ENCODE measurements at places on chromosomes 7 and 10.

GRCh38 chr7:143435266-143435665 is 8.0 kb upstream of the TAS2R60 start:
- no peak for DNase-seq

DNA sequence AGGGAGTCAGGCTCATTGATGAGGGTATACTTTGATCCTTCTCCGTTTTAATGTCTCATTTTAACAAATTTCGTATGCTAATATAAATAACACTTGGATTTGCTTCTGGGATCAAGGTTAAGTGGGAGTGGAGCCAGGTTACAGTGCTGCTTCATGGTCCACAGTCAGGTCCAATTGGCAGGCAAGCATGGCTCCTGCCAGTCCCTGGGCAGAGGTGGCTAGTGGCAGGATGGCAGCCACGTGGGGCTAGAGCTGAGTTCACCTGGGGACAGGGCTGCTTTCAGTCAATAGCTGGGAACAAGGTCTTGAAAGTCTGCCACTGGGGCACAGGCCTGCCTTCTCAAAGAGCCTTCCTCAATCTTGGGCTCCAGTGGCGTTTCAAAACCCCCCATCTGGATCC is 16.0 kb upstream of the VWA2 start:
- no peak for DNase-seq

GRCh38 chr10:118725886-118726500 is 28.8 kb downstream of the CACUL1 start:
- no peak for DNase-seq

DNA sequence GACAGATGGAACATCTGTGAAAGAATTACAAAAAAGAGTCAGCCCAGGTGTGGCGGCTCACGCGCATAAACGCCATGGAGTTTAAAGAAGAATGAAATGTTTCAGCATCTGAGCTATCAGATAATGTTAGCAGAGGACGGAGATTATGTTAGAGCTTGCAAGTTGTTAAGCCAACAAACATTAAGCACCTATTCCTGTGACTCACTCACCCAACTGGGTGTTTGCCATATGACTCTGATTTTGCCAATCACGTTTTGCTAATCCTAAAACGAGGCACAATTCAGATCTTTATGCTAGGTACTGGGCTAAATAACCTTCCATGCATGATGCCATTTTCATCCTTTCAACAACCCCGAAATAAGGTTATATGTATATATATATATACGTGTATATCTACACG is 29.0 kb upstream of the CCNY start:
- no peak for DNase-seq

DNA sequence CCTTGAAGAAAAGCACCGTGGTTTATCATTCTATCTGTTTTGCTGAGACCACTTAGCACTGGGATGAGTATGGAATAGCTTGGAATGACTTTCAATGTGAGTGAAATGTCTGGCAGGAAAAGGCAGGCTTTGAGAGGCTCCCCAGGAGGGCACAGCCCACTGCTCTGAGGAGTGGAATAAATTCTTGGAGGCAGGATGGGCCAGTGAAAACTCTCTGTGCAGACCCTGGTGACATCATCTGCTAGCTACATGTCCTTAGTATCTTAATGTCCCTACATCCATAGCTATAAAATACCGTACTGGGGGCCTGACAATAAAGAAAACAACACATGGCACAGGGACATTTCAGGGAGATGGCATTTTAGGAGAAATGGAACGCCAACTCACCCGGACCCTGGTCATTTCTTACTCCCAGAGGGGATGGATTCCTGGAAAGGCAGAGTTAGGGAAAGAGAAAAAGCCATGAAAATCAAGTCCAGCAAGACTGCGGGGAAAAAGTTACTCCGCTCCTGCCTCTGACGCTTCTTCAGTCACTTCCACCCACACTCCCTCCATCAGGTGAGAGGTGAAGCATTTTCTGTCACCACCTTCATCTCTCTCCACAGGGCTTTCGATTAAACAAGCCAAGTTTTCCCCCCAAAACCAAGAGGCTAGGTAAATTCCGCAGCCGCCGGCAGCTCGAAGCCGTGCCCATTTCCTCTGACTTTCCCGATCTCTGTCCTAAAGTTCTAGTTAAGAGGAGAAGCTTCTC is 991 bp downstream of the ZNF239 start:
- DNase-seq, result no peak

- peak; percentile 95 for DNase-seq
Measured at GRCh38 chr7:2508327-2509215, 11.0 kb upstream of the LFNG start.

- no peak for DNase-seq
Measured at GRCh38 chr7:94351703-94352102, 43.0 kb upstream of the COL1A2 start.

GRCh38 chr7:104838537-104839299 is 175.3 kb upstream of the KMT2E start:
- DNase-seq, result no peak

GRCh38 chr10:45454859-45455258 is 80.8 kb downstream of the ALOX5 start:
- DNase-seq, result no peak

DNA sequence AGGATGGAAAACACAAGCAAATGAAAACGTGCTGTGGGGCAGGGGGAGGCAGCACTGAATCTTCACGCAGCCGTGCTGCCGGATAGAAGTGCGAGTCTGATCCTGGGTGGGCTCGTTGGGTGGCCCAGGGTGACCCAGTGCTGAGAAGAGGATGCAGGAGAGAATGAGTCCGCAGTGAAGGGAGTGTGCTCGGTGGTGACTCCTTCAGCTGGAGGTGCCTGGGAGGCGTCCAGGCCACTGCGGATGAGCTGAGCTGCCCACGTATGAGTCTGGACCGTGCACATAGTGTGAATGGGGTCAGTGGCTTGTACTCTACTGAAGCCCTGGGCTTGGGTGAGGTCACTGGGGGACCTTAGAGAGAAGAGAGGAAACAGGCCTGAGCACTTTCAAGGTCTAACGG is 190.0 kb upstream of the MGMT start:
- DNase-seq, result no peak

- DNase-seq, result no peak
Measured at GRCh38 chr7:107622429-107622828, 38.2 kb upstream of the SLC26A4 start.

DNA sequence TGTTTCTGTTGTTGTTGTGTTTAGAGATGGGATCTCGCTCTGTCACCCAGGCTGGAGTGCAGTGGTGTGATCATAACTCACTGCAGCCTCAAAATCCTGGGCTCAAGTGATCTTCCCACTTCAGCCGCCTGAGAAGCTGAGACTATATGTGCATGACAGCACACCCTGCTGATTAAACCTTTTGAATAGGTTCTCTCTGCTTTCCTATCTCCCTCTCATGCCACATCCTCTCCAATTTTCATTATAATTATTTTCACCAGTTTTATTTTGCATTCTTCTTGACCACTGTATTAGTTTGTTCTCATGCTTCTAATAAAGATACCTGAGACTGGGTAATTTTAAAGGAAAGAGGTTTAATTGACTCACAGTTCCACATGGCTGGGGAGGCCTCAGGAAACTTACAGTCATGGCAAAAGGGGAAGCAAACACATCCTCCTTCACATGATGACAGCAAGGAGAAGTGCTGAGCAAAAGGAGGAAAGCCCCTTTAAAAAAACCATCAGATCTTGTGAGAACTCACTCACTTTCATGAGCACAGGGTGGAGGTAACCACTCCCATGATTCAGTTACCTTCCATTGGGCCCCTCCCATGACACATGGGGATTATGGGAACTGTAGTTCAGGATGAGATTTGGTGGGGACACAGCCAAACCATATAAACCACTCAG is 12.9 kb downstream of the AGK start:
- no peak for DNase-seq

GRCh38 chr7:136229790-136230189 is 252.6 kb upstream of the MTPN start:
- no peak for DNase-seq

DNA sequence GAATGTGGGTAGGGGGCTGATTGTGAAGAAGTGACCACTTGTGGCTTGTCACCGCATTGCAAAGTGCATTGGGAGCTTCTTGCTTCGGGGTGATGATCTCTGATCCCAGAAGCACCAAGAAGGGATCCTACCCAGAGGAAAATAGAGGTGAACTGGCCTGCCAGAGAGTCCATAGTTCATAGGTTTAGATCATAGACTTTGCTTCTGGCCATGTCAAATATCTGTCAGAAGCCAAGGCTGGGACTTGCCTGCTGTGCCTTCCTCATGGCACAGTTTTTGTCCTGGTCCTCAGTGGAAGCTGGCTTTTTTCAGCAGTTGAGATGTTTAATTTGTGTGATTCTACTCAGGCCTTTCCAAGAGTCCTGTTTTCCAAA is 1.1 kb downstream of the ZSWIM8 start:
- no peak for DNase-seq

DNA sequence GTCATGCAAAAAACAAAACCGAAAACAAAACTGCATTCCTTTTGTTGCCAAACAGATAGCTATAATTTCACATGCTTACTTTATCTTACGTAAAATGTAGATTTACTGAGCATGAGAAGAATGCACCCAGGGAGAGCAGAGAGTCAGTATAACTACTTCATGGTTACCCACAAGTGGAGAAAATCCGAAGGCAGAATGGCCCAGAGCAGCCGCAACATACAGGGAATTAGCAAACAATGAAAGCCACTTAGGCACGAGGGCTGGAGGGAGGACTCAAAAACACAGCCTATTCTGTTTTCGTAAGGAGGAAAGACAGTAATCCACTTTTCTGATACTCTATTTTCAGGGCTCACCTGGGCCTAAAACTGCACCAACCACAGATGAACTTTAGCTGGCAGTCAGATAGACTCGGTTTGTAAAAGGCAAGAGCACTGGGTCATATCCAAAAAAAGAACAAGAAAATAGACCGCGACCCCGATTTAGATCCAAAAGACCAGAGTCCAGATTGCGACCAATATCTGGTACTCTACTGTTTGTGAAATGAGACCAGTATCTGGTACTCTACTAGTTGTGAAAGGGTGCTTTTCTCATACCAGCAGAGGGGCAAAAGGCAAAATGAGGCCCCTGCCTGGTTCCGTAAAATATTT is 1.3 kb downstream of the ITPRIP start:
- DNase-seq, result no peak

- DNase-seq, result no peak
Measured at GRCh38 chr10:119323085-119324016, 116.0 kb downstream of the GRK5 start.

DNA sequence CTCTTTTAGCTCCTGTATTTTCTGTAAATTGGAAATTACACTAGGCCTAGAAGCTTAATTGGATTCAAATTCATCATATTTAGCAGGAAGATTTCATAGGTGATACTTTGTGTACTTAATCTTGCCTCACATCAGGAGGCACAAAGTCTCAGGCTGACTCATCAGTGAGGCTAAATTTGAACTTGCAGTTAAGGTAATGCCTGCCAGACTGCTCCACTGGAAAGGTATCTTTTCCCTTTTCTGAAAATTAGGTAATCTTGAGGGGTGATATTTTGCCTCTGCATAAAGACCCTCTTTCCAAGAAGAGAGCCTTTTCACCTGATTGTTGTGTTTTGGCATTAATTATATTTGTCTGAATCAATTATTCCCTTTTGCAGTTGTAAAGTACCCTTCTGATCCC is 14.6 kb downstream of the PPIA start:
- no peak for DNase-seq

GRCh38 chr7:149355390-149356048 is 93.5 kb downstream of the ZNF783 start:
- DNase-seq, result peak; percentile 21

DNA sequence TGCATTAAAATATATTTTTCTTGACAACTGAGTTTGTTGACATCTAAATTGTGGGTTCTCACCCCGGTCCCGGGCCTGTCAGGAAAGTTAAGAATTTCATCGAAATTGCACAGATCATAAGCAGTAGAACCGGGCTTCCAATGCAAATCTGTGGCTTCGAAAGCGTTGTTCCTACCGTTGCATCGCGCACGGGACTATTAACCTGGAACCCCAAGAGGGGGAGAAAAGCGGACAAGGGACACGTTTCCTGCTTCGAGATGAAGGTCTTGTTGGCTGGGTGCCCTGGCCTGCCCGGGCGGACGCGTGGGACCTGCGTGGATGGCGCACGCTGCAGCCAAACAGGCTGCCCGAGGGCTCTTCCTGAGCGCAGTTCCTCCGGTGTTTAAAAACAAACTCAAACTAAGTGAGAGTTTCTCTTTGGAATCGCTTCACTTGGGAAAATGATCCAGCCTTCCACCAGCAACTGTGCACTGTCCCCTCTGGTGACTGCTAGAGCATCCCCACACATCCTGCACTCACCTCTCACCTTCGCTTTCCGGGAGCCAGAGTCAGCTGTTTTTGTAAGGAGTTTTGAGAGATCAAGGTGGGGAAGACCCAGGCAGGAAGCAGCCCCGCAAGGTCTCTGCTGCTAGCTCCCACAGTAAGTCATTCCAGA is 5.1 kb upstream of the TBX20 start:
- DNase-seq, result no peak

DNA sequence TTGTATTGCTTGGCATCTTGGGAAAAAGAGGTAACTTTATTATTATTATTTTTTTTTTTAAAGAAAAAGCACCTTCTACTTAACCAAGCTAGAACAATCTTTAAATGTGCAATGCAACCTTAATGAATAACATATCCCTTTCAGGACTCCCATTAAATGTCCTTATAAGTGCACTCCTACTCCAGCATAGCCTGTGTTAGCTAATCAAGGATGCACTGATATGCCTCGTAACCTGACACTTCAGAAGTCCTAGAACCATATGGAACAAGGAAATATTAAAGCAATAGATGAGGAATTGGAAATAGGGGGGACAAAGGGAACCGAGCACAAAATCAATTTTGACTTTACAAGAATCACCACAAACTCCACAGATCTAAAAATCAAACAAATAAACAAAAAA is 522.4 kb downstream of the PARD3 start:
- no peak for DNase-seq

DNA sequence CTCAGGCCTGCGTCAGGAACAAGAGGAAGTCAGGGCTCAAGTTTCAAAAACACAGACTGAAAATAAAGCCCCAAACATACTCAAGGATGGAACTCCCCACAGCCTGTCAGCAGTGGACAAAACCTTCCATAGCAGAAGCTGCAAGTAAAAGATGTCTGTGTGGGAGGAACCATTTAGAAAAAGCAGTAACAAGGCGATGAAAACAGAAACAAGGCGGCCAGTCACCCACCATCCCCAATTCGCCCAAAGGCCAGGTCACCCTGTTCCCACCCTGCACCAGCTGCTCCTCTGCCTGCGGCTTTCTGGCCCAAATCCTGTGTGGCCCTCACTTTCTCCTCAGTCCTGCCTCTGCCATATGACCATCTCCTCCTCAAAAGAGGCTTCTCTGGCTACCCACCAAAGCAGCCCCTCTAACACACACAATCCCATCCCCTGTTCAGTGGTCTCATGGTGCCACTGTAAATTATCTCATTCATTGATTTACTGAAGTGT is 27.8 kb downstream of the KCNMA1 start:
- no peak for DNase-seq

DNA sequence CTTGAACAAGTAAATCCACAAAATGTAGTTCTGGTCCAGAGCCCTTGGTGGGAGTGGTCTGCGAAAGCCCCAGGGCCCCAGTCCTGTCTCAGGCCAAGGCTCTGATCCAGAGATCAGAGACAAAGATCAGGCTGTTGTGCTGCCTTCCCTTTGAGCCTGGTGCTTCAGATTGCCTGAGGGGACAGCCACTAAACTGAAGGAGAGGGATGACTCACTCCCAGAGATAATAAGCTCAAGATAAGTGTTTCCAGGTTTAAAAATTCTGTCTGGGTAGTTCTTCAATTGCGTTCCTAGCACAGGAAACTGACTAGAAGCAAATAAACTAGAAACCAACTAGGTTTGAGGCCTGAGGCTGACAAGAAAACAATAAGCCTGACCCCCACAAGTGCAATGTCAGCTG is 190.2 kb downstream of the RAMP3 start:
- no peak for DNase-seq
